ENCODE measurements at places on chromosomes 2 and 18.

GRCh38 chr2:207341112-207341750 is 175.5 kb upstream of the KLF7 start:
- DNase-seq = no peak

DNA sequence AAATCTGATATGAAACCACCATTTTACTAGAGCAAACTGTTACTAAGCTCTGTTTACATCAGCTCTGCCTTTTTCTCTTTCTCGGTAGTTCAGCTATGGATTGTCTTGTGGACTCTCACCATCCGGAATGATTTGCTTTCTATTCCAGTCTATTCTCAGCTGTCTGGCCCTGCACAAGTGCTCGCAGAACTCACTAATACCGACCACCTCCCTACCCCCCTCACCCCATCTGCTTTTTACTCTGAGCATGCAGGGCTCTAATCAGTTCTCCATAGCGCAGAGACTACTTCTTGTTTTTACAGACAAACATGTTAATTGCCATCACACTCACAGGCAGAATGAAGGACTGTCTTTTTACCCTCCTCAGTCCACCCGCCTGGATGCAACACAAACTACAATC is 180.7 kb upstream of the POU3F3 start:
- no peak for DNase-seq

GRCh38 chr2:207926133-207926988 is 99.0 kb downstream of the PLEKHM3 start:
- peak; percentile 77 for DNase-seq

DNA sequence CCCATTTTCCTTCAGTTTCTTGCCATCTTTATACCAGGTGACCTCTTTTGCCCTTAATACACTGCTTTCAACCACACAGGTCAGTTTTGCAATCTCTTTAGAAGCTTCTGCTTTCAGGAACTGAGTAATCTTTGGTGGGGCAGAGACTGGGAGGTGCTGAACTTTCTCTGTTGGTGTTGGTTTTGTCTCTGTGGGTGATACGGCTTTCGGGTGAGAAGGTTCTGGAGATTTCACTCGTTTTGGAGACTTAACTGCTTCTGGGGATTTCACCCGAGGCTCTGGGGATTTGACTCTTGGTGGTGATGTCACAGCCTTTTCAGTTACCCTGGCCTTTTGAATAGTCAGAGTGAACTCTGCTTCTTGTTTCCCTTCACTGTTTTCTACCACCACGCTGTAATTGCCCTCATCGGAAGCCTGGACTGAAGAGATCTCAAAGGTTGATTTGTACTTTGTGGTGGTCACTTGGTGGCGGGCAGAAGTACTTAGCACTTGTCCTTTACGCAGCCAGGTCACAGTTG is 50.4 kb downstream of the PLEKHA3 start:
- no peak for DNase-seq

DNA sequence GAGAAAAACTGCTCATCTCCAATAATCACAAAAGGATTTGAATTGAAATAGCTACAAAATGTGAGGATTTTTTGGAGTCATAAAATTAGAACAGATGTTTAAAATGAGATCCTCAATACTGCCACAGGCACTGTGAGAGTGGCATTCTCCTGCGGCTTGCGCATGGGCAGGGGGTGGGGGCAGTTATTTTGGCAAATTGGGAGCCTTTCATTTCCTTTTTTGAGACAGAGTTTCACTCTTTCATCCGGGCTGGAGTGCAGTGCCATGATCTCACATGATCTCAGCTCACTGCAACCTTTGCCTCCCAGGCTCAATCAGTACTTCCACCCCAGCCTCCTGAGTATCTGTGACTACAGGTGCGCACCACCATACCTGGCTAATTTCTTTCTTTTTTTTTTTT is 42.4 kb downstream of the POMC start:
- DNase-seq = no peak

GRCh38 chr2:240392084-240392947 is 43.1 kb upstream of the GPC1 start:
- DNase-seq = no peak

GRCh38 chr2:36318547-36318946 is 37.0 kb upstream of the CRIM1 start:
- DNase-seq = peak; percentile 22

GRCh38 chr2:198168651-198169050 is 364.3 kb downstream of the PLCL1 start:
- DNase-seq = no peak

GRCh38 chr2:9970200-9971044 is 18.9 kb downstream of the GRHL1 start:
- DNase-seq = no peak

- no peak for DNase-seq
Measured at GRCh38 chr2:214341646-214342045, 69.2 kb upstream of the VWC2L start.

- DNase-seq = no peak
Measured at GRCh38 chr2:25076749-25077148, 34.9 kb downstream of the EFR3B start.

GRCh38 chr2:148201075-148202004 is 180.4 kb downstream of the MBD5 start:
- DNase-seq = peak; percentile 5

DNA sequence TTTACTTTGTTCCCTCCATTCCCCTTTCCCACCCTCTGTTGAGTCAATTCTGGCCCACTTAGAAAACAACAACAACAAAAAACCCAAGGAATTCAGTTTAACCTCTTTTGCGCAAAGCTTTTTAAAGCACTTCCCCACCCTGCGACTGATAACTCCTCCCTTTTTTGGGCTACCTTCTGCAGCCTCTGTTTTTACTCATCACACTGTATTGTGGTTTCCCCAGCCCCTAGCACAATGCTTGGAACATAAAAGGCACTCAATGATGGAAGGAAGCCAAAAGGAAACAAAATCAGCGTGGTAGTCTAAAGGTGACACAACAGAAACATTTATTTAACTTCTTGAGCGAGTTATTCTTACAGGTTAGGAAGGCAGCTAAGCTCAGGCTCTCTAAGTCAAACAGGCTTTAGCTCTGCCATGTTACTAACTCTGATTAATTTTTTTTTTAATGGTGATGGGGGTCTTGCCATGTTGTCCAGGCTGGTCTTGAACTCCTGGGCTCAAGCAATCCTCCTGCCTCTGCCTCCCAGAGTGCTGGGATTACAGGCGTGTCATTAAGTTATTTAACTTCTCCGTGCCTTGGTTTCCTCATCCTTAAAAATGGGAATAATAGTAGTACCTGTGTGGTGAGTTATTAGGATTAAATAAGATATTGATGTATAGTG is 1.3 kb downstream of the CEP68 start:
- peak; percentile 71 for DNase-seq

DNA sequence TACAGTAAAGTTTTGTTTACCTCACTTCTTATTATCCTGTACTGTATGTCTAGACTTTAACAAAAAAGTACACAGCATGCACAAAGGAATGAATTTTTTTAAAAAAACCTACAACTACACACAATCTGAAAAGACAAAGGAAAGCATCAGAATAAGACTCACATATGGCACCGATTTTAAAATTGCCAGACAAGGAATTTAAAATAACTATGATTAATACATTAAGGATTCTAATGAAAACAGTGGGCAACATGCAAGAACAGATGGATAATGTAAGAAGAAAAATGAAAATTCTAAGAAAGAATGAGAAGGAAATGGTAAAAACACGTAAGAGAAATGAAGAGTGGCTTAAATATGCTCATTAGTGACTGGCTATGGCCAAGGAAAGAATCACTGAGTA is 638.2 kb downstream of the FBXO15 start:
- DNase-seq = no peak

DNA sequence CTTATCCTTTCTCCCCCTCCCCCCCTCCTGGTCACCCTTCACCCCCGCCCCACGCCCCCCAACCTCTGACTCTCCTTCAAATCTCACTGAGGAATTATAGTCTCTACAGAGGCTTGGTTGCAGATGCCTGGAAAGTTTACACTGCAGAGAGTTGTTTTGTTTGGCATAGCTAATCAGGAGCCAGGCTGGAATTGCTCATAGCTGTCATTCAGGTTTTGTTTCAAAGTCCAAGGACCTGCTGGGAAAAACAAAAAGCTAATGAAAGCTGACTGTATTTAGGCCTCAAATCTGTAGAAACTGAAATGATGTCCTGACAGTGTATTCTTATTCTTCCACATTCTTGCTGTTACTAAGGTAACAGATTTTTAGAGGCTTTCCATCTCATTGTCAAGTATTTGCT is 22.6 kb downstream of the GREB1L start:
- DNase-seq = peak; percentile 38

GRCh38 chr18:78431606-78432005 is 548.0 kb upstream of the SALL3 start:
- no peak for DNase-seq

DNA sequence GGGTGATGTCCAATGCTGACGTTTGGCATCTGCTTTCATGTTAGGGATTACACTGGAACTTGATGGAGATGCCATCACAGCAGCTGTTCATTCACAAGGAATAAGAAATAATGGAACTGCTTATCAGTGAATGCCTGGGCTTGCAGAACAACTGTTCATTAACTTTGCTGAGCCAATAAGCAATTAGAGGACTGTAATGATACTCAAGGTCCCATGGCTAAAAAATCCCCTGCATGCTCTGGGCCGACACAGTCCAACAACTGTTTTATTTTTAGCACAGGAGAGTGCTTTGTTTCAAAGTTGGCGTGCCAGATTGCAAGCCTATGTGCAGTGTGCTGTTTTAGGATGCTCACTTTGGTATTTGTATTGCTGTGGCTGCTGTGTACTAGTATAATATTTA is 408.0 kb upstream of the RGPD4 start:
- DNase-seq = peak; percentile 89

DNA sequence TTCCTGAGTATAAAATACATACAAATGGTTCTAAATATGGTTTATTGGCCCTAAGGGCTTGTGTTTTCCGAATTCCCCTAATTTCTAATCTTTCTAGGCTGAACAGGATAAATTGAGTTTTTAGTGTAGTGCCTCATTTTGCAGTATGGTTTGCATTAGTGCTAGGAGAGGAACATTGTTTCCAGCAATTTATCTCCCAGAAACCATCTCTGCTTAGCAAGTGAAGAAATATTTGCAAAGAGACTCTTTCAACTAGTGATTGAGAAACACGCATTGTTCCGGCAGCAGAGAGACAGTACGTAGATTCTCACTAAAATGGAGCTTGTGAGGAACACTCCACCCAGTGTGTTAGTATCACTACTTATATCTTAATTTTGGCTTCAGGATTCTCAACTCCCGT is 177.8 kb upstream of the EPAS1 start:
- no peak for DNase-seq

- DNase-seq = peak; percentile 88
Measured at GRCh38 chr2:240997856-240998705, at the start of gene SNED1. Gene SNED1 (plus strand): TSS chr2:240998618. CDS start chr2:240998838, 220 bp downstream.

- no peak for DNase-seq
Measured at GRCh38 chr2:69214898-69215297, 172.1 kb downstream of the GFPT1 start.

DNA sequence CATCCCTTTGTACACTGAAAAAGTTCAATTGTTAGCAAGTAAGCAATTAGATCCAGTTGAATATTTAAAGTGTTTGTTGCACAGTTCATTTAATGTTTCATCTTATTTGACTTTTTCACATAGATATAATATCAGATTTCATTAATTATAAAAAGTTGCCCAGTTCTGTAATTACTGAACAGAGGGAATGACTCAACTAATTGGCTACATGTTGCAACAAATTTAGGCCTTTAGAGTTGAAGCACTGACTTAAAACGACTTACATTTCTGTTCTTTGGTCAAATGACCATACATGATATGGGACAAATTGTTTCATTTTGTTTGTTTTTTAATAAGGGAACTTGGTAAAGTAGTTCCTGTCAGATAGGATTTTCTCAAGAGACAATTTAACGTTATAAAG is 68.5 kb upstream of the FAM117B start:
- DNase-seq = no peak

DNA sequence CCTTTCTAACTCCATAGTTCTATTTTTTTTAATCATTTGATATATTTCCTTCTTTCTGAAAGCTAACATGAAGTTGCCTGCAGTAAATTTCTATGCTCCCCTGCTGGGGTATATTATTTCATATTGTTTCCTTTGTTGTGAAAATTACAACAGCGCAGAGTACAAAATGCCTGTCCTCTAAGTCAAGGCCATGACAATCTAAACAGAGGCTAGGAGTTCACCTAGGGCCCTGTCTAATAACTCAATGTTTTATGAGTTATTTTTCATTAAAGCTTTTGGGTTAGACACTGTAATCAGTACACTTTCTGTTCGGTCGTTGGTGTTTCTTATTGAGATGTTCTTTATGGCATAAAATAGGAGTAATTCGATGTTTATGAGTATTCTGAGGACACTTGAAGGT is 111.2 kb downstream of the OSR1 start:
- DNase-seq = no peak

DNA sequence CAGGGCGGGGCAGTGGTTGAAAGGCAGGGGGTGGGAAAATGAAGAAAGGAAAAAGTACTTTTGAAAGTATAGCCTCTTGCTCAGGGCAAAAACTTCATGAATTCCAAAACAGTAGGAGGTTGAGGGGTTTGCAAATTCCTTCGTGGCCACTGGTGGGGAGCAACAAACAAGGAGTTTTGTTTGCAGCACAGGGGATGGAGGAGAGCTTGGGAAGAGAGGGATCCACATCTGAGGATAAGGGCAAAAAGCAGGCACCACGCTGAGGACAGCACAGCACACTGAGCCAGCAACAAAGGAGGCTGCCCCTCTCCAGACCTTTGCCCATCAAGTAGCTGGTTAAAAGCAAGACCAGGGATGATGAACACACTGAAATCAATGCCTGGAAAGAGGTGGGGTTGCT is 148.9 kb downstream of the TCF4 start:
- DNase-seq = no peak

GRCh38 chr2:238872026-238872425 is 24.1 kb downstream of the TWIST2 start:
- DNase-seq = no peak

DNA sequence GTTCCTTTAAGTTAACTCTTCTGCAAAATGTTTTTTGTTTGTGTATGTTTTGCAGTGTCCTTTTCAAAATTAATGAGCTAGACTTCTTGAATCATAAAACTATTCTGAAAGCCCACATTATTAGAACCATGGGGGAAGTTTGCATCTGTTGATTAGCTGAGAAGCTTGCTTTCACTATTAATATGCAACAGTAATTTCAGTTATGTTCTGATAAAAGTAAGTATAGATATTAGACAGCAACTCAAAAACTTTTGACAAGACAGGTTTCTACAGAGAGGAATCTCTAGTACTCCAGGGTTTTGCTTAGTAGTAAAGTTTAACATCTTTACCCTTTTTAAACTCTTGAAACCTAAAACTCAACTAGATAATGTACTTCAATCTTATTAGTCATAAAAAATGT is 147.8 kb downstream of the UBE2E3 start:
- DNase-seq = no peak

GRCh38 chr2:233999182-233999581 is 51.3 kb upstream of the SPP2 start:
- no peak for DNase-seq

DNA sequence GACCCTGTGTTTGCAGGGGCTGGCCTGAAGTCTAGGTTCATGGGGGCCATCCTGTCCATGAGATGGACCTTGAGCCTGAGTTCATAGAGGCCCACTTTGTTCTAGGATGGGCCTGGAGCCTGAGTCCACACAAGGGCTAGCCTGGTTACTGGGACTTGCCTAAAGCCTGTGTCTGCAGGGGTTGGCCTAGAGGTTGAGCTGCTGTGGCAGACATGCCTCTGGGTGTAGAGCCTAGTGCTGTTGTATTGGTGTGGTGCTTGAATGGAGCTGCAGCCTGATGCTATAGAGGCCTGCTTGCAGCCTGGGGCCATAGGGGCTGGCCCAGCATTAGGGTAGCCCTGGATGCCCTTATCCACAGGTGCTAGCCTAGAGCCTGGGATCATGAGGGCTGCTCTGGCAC is 23.9 kb upstream of the RASGRP3 start:
- no peak for DNase-seq

GRCh38 chr2:231326404-231326803 is 69.1 kb upstream of the B3GNT7 start:
- peak; percentile 30 for DNase-seq

GRCh38 chr2:34353509-34354113 is 754.5 kb upstream of the FAM98A start:
- no peak for DNase-seq
